DMS79 (cell line): ENCODE measurements at places on chromosomes 16 and 17.

DNA sequence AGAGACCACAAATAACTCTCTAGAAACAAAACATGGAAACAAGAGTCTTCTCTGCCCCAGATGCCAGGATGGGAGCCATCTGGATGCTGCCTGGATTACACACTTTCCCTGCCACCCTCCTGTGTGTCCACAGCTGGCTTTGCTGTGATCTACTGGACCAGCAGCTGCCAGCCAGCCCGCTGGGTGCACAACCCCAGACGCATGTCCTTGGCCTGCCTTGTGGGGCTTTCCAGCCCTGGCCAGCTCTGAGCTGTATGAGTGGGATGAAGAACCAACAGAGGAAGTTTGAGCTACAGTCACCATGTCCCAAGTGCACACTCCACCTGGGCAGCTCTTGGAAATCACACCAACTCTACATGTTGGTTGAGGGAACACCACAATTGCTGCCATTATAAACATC, 57.0 kb upstream of the TNRC6C start:
- DNase-seq: no peak

DNA sequence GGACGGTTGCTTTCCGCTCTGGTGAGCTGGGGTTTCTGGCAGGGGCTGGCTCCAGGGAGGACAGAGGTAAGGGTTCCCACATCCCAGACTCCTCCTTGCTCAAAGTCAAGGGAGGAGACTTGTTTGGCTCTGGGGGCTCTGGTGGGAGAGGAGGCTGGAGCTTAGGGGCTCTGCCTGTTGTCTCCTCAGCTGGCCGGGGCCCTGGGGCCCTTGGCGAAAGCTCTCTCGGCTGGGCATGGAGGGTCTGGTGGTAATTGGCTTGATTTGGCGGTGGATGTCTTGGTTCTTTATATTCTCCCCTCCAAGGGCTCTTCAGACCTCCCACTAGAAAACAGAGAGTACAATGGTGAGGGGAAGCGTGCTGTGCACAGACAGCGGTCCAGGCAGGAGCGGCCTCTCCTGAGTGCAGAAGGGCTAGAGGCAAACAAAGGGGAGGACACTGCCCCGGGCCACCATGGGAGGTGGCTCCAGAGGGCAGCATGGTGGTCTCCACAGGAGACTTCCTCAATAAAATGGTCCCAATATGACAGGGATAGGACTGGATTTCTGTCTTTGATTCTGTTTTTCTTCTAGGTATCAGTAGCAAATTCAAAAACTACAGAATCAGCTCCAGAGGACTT, 5.7 kb upstream of the SPATA32 start:
- no peak for DNase-seq

DNA sequence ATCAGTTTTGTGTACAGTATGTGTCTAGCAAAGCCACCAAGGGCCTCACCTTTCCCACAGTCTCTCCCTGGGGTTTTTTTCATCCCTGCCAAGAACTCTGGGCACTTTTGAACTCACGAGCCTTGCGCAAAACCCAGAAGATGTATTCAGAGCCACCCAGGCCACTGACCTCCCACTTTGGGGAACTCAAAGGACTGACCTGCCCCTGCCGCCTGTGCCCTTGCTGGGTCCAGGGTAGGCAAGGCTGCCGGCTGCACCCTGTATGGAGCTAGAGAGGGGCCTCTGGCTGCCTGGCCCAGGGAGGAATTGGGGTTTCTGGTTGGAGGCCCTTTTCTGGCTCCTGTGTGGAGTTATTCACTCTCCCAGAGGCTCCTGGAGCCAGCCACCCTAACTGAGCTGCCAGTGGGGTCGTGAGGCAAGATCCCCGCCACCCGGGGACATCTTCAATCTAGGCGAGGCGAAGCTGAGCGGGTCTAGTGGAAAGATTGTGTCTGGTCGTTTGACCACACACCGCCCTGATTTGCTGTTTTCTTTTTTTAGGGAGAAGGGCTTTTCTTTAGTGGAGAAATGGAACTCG, 1.9 kb downstream of the CDK5R1 start:
- no peak for DNase-seq

DNA sequence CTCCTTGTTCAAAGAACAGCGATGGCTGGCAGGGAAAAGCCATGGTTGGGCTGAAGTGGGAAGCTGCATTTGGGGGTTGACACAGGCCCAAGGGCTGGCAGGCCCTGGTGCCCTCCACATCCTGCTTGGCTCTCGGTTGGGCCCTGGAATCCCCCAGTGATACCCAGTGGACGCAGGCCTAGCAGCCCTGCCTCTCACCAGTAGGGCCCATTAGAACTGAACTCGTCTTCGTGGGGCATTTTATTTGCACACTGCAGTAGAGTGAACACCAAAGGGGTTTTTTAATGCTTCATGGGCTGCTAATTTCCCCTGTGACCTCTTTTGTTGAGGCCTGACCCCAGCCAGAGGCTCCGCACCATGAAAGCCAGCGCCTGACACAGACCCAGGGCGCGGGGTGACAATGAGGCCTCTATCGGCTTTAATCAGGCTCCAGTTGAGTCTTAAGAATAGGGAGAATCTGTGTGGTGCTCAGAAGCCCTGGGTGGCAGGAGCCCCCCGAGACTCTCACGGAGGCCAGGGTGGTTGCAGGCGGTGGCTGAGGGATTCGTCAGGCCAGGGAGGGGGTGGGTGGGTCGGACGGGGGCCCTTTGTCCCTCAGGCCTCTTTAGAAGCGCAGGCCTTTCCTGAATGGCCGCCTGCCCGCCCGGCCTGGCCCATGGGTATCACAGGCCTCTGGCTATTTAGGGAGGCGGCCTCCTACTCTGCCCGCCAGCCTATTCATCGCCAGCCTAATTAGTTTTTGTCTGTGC, 199.3 kb downstream of the NTN1 start:
- DNase-seq: no peak

DNA sequence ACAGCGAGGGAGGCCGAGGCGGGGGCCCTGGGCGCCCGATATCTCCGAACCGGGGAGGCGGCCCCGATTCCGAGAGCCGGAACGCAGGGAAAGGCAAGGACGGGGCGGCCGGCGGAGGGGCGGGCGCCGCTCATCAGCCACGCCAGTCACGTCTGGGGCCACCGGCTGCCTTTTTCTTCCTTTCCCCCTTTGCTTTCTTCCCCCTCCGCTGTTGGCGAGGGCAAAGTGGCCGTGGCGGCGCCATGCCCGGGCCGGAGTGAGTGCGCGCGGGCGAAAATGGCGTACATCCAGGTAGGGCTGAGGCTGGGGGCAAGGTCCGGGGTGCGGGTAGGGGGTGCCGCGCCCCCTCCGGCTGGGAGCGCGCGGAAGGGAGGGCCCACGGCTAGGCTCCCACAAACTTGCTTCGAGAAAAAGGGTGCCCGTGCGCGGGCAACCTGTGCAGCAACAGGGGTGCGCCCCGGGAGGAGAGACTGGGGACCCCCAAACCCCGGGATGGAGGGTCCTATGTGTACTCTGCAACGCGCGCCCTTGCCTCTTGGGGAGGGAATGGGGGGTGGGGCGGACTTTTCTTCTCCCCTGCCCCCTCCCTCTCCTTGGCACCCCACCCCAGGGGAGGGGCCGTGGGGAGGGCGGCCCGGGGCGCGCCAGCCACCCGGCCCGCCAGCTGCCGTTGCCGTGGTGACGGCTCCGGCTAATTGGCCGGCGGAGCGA, 486 bp downstream of the SYT17 start:
- peak; percentile 59 for DNase-seq

- DNase-seq: no peak
Observed at GRCh38 chr17:45127548-45128300, 4.6 kb downstream of the PLCD3 start.

- DNase-seq: peak; percentile 95
Observed at GRCh38 chr17:8173056-8173870, 2.9 kb downstream of the TMEM107 start.

DNA sequence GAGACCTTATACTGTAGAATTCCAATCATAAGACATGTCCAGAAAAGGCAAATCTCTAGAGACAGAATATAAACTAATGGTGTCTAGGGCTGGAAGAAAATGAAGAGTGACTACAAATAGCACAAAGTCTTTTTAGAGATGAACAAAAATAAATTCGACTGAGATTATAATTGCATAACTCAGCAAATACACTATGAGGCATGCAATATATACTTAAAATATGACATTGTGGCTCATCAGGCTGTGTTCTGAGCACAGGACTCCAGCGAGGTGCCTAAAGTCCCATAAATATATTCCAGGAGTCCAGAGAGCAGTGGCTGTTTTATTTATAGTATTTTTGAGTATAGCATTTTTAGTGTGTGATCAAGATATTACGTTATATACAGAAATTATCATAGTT, 13.1 kb upstream of the ZNF267 start:
- DNase-seq: no peak

- DNase-seq: no peak
Observed at GRCh38 chr17:65323049-65323448, 185.9 kb downstream of the RGS9 start.

GRCh38 chr16:49085686-49086085, 196.0 kb downstream of the CBLN1 start:
- no peak for DNase-seq

GRCh38 chr16:86869288-86870022, 291.1 kb downstream of the FOXL1 start:
- no peak for DNase-seq

GRCh38 chr17:20156196-20157000, 147.2 kb downstream of the SPECC1 start:
- peak; percentile 5 for DNase-seq

DNA sequence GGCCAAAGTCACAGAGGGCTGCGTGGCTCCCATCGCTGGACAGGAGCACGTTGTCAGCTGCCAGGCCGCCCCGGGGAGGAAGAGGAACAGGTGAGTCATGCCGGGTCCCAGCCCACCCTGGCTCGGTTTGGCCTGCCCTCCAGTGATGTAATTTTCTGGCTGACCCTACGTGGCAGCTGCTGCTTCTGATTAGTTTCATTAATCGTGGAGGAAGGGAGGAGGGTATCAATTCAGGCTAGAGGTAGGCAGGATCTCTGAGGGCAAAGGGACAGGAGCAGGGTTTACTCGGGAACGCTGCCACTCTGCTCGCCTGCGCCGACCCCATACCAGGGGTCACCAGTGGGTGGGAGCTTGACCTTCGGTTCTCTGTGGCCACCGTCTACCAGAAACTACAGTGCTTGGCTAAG, 11.7 kb upstream of the SPATA32 start:
- no peak for DNase-seq

- no peak for DNase-seq
Observed at GRCh38 chr17:78529251-78529650, 47.9 kb downstream of the DNAH17 start.

- DNase-seq: no peak
Observed at GRCh38 chr16:85011846-85012284, 530 bp upstream of the ZDHHC7 start.

DNA sequence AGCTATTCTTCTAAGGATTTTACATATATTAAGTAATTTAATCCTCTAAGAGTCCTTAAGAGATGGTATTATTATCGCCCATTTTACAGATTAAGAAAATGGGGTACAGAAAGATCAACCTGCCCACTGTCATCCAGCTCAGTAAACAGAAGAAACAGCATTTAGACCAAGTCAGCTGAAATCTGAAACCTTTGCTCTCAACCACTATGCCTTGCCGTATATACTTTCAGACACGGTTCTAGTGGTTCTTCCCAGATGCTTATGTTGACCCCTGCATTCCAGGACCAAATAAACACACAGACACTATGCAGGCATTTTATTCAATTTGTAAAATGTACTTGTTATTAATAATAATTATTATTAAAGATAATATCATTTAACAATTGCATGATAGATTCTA, 854.8 kb downstream of the KCNJ2 start:
- DNase-seq: no peak

DNA sequence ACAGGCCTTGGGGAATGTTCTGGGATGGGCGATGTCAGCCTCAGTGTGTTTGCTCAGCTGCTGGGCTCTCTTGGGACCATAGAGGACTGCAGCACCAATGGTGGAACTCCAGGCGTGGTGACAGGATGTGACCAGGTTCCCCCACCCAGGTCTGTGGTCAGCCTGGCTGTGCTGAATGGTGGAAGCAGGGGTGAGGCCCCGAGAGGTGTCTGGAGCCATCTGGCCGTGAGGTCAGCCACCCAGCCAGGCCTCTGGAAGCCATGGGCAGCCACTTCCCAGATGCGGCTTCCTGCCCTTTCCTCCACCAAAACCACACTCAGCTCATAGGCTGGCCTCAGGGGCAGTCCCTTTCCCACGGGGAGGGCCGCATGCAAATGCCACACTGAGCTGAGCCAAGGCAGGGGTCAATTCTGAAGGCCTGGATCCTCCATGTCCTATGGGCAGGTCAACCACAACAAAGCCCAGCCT, 7.8 kb upstream of the MAPK7 start:
- DNase-seq: no peak

DNA sequence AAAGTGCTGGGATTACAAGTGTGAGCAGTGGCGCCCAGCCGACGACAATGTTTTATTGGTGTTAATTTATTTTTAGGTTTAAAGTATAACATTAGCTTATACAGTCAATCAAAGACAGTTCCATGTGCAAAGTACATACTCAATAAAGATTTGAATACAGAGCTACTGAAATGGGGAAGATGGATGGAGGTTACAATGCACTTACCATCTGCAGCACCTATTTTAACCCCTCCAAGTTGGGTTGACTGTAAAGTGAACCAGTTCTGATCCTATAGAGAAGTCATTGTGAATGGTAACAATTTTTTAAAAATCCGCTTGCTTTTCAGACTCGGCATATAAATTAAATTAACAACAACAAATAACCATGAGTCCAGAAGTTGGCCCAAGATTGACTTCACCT, 679 bp upstream of the PSKH1 start:
- no peak for DNase-seq

DNA sequence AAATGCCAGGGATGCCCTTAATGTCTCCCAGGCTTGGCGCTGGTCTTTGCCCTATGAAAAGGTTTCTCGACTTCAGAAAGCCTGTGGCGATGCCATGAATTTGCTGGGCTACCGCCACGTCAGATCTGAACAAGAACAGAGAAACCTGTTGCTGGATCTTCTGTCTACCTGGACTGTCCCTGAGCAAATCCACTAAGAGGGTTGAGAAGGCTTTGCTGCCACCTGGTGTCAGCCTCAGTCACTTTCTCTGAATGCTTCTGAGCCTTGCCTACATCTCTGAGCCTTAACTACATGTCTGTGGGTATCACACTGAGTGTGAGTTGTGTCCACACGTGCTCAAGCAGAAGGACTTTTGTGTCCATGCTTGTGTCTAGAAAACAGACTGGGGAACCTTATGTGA, 11.4 kb downstream of the CHST4 start:
- no peak for DNase-seq
